Skin of body (tissue), 3 donors: ENCODE measurements at places on chromosomes 5 and 9. TPM values are rescaled to one million over a fixed set of nuclear protein-coding genes. Genes with fewer than 3 reads are reported as not detected.

DNA sequence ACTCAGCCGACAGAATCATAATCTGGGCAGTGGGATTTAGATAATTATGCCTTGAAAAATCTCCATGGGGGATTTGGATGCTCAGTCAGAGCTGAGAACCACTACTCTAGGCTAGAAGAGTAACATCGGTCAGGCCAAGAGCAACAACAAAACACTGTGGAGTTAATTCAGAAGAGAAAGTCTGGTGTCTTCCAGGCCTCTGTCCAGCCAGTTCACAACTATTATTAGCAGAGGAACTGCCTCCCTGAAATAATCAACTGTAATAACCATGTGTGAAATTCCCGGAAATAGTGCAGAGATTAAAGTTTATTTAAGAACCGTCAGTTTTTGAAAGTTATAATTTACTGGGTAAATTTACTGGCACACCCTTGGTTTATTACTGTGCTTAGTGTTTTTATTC, 8.2 kb upstream of the MARCHF3 start:
- DNase-seq = no peak

DNA sequence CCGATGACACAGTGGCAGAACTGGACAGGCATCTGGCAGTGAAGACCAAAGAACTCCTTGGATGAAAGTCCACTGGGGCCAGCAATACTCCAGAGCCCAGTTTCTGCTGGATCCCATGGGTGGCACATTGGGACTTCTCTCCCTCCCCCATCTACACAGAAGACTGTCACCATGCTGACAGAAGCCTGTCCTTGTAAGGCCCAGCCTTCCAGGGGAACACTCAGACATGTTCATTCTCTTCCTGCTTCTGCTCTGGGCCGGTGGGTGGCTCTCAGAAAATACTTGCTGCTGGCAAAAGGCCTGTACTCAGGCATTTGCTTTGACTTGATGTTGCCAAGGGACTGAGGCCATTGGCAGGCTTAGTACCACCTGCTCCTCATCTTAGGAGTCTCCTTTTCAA, 48.3 kb upstream of the PTGS1 start:
- no peak for DNase-seq

GRCh38 chr5:156407251-156407650, 80.3 kb downstream of the SGCD start:
- DNase-seq = peak; percentile 56

GRCh38 chr9:32704343-32704742, 68.9 kb upstream of the TAF1L start:
- DNase-seq = no peak

DNA sequence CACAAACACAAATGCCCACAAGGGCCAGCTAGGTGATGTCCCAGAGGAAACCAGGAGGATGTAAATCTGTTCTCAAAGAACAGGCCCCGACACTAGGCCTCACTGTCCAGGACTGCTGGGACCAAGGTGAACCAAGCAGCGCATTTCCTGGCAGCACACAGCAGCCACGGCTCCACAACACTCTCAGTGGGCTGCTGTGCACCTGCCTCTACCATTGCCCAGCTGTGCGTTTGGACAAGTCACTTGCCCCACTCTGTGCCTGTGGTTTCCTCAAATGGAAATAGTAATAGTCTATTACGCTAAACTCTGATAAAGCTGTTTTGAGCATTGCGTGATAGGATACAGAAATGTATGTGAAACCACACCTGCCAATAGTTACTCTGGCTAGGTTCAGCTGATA, 544.5 kb downstream of the BNC2 start:
- no peak for DNase-seq

PCDHA9 gene
- 0.30 TPM for total RNA-seq

- no peak for DNase-seq
Observed at GRCh38 chr5:73433982-73434342, 14.6 kb downstream of the FOXD1 start.

GRCh38 chr5:88672644-88673252, 210.2 kb downstream of the MEF2C start:
- DNase-seq = no peak

GRCh38 chr5:157476702-157477408, 16.8 kb downstream of the NIPAL4 start:
- peak; percentile 51 for DNase-seq

LCN9 gene
- total RNA-seq = not detected

DNA sequence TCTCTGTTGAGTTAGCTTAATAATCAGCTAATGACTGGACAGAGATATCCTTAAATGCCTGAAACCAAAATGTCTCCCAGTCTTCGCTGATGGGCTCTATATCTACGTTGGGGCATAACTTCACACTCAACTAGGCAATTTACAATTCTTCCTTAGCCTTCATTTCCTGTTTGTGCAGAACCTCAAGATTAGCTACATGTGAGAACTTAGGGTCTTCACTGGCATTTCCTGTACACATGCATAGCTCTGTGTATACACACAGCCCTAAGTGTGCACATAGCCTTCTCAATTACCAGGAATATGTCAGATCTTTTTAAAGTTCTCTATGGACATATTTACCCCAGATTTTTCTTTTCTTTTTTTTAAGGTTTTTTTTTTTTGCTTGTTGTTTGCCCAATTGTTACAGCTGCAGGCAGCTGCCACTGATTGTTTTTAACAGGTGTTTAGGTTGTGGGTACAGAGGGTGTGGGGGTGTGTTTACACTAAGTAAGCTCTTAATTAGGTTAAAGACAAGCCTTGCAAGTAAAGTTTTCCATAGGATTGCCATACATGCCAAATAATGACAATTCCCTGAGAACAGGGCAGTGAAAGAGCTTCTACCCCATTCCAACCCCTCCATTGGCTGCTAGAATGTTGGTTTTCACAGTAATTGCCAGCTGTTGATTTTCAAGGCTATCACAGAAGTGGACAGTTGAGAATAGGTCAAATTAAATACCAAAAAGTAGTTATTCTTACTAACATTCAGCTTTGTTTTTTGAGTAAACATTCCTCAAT, 441.0 kb downstream of the TLE4 start:
- DNase-seq = no peak

DNA sequence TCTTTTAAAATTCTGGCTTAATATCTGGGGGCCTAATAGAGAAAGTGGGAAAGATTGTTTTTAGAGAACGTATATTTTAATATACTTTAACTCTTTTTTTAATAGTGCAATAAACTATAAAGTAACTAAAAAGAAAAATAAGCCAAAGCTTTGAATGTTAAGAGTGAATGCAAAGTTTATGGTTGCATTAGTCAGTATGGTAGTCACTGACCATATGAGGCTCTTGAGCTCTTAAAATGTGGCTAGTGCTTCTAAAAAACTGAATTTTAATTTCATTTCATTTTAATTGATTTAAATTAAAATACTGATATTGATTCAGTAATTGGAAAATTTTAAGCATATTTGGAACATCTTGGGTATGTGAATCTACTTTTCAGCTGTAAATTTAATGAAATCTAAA, 310.7 kb downstream of the PJA2 start:
- no peak for DNase-seq

DNA sequence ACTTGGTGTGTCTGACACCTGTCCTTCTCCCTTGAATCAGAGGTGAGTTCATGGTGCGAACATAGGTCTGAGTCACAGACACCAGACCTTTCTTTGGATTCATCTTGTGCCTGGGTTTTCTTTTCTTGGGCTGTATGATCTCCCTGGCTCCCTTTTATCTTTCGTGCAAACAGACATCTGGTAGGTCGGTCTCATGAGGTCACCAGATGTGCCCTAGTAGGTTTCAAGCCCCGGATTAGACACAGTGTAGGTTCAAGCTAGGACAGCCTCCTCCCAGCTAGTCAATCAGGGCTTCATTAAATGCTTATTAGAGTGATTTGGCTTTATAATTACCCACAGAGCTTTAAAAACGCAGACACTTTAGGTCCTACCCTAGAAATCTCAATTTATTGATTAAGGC, 106.0 kb upstream of the MYO10 start:
- no peak for DNase-seq

- DNase-seq = no peak
Observed at GRCh38 chr5:164868761-164869160, 1363.3 kb downstream of the MAT2B start.
